ENCODE measurements at places on chromosomes 6 and 20. TPM values are rescaled to one million over a fixed set of nuclear protein-coding genes. Genes with fewer than 3 reads are reported as not detected.
A peak's percentile ranks its signal among the peaks of the same experiment; 100 is the strongest.

GRCh38 chr6:75563032-75563431, 38.6 kb upstream of the SENP6 start:
- no peaks in the 10 kb centered on the region for H3K4me1 ChIP-seq
- DNase-seq = no peak
- H3K4me3 ChIP-seq = no peak overlapping the region
- H3K27ac ChIP-seq = no peak overlapping the region
- H3K27me3 ChIP-seq = no peaks in the 10 kb centered on the region

Gene CDH26
- 0.44 TPM for total RNA-seq

DNA sequence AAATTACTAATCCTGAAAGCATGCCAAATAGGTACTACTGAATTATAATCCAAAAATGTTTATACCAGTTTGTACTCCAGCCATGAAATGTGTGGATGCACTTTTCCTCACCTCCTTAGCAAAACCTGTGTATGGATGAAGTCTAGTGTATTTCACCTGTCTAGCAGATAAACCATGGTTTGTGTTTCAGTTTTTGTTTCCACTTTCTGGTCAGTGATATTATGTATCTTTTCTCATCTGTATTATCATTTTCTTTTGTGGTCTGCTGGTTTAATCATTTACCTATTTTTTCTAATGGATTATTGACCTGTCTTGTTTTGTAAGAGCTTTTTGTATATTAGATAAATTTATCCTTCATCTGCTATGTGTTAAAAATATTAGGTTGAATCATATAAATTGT, 41.0 kb upstream of the TMEM217 start:
- H3K27me3 ChIP-seq = no peaks in the 10 kb centered on the region
- H3K4me1 ChIP-seq = no peaks in the 10 kb centered on the region
- no peak for DNase-seq
- H3K4me3 ChIP-seq = no peak overlapping the region
- no peak overlapping the region for H3K27ac ChIP-seq

Gene ROS1
- total RNA-seq = not detected

Gene RIMS1
- 2.0 TPM for total RNA-seq

DNA sequence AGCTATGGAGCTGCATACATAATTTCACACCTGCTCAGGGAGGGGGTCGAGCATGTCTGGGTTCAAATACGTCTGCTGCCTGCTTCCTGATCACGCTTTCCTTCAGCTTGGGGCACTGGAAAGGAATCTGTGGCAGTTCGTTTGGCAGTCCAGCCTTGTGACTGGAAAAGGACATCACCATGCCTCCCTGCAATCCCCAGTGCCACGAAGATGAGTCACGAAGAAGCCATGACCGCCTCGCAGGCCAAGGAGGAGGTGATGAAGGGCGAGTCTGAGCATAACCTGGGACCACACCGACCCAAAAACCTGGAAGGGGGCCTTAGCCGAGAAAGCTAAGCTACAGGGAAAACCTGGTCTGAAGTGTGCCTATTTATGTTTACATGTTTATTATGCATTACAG, 13.1 kb downstream of the JAG1 start:
- no peaks in the 10 kb centered on the region for H3K27me3 ChIP-seq
- no peak for DNase-seq
- peak overlapping the region; percentile 37 for H3K4me3 ChIP-seq

Gene TUBB1
- 0.22 TPM for total RNA-seq

DNA sequence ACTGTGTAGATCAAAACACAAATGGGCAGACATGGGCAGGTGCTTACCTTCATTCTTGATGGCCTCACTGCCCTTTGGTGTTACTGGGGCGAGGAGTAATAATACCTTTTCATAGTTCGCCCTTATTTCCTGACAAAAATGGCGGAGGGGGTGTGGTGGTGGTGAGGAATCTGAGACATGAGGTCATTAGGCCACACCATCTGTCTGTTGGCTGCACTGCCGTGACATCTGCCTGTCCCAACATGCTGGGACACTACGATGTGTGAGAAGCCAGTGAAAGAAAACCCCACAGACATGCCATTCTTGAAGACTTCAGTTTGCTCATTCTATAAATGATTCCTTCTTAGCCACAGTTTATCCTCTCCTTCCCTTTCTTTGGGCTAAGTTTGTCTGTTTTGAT, 13.4 kb upstream of the MAPRE1 start:
- H3K27ac ChIP-seq = no peak overlapping the region
- no peaks in the 10 kb centered on the region for H3K36me3 ChIP-seq
- DNase-seq = no peak
- H3K4me1 ChIP-seq = no peaks in the 10 kb centered on the region
- H3K4me3 ChIP-seq = no peak overlapping the region
- no peaks in the 10 kb centered on the region for H3K27me3 ChIP-seq

DNA sequence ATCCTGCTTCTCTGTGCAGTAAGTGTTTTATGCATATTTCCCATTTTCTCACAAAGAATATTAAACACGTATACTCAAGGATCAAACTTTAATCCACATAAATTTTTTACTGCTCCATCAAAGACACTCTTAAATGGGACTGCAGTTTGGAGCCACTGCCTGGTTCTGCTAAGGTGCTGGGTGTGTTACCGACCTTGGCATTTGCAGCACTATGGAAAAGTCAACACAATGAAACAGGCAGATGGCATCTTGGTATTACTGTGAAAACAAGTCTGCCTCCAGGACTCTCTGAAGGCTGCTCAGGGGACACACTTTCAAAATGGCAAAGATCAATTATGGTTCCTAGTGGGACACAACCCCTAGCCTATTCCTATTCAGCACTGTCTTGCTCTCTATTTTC, 17.3 kb upstream of the HLA-G start:
- DNase-seq = no peak
- H3K36me3 ChIP-seq = no peaks in the 10 kb centered on the region
- no peak overlapping the region for H3K27ac ChIP-seq
- no peaks in the 10 kb centered on the region for H3K27me3 ChIP-seq
- H3K4me1 ChIP-seq = no peaks in the 10 kb centered on the region
- H3K4me3 ChIP-seq = no peak overlapping the region

DNA sequence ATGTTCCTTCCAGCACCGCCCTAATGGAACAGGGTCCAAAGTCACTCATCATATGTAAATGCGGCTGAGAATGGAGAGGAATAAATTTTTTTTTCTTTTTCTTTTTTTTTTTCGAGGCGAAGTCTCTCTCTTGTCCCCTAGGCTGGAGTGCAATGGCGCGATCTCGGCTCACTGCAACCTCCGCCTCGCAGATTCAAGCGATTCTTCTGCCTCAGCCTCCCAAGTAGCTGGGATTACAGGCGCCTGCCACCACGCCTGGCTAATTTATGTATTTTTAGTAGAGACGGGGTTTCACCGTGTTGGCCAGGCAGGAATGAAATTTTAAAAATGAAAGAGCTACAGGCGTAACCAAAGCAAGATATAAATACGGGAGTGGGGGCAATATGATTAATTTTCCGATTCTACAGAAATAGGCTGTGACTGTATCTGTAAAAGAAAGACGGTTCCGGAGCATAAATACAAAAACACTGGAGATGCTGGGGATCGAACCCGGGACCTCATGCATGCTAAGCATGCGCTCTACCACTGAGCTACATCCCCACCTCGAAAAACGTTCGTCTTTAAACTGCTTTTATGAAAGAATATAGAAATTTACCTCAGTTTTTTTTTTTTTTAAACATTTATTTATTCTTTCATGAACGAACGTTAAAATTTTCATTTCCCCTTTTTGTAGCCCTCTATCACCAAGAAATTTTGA, 132.2 kb downstream of the GPX5 start:
- H3K4me1 ChIP-seq = no peaks in the 10 kb centered on the region
- H3K4me3 ChIP-seq = peak overlapping the region; percentile 51
- no peaks in the 10 kb centered on the region for H3K36me3 ChIP-seq
- H3K27me3 ChIP-seq = peaks cover 6% of the 10 kb centered on the region
- H3K27ac ChIP-seq = no peak overlapping the region
- peak; percentile 50 for DNase-seq

- H3K27ac ChIP-seq = no peak overlapping the region
- no peak for DNase-seq
- no peak overlapping the region for H3K4me3 ChIP-seq
- H3K36me3 ChIP-seq = no peaks in the 10 kb centered on the region
Measured at GRCh38 chr6:145331066-145331465, 404.3 kb downstream of the EPM2A start.

DNA sequence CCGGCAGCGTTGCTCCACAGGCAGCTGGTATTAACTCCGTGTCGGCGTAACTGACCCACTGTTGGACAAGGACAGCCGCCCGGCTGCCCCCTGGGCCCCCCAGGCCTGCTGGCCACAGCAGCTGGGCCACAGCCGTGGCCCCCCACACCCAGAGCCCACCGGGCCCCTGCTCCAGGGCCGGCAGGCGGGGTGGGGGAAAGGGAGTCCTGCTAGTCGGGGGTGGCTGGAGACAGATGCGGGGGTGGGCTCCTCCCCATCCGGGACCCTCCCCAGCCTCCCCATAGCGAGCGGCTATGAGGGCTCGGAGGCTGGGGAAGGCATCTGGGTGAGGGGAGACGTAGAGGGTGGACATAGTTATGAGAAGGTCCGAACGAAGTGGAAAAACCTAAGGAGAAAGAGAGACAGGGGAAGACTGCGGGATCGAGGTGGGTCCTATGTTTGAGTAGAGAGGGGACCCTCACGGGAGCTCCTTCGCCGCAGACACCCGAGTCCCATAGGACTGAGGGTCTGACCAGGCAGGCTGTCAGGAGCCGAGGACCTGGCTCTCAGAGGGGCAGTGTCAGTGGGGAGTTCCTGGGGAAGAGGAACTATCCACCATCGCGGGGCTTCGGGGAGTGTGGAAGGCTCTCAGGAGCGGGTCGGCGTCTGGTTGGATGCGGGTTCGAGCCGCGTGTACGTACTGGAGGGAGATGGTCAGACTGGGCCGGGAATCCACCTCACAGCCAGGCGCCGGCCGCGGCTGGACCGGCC, 511 bp downstream of the VARS1 start:
- peak overlapping the region; percentile 81 for H3K4me3 ChIP-seq
- H3K4me1 ChIP-seq = peaks cover 24% of the 10 kb centered on the region
- peak overlapping the region; percentile 94 for H3K27ac ChIP-seq
- DNase-seq = no peak

GRCh38 chr6:40807484-40807883, 220.3 kb upstream of the LRFN2 start:
- H3K4me3 ChIP-seq = no peak overlapping the region
- peak overlapping the region; percentile 60 for H3K27ac ChIP-seq
- no peaks in the 10 kb centered on the region for H3K27me3 ChIP-seq
- peaks cover 28% of the 10 kb centered on the region for H3K4me1 ChIP-seq
- H3K36me3 ChIP-seq = no peaks in the 10 kb centered on the region

DNA sequence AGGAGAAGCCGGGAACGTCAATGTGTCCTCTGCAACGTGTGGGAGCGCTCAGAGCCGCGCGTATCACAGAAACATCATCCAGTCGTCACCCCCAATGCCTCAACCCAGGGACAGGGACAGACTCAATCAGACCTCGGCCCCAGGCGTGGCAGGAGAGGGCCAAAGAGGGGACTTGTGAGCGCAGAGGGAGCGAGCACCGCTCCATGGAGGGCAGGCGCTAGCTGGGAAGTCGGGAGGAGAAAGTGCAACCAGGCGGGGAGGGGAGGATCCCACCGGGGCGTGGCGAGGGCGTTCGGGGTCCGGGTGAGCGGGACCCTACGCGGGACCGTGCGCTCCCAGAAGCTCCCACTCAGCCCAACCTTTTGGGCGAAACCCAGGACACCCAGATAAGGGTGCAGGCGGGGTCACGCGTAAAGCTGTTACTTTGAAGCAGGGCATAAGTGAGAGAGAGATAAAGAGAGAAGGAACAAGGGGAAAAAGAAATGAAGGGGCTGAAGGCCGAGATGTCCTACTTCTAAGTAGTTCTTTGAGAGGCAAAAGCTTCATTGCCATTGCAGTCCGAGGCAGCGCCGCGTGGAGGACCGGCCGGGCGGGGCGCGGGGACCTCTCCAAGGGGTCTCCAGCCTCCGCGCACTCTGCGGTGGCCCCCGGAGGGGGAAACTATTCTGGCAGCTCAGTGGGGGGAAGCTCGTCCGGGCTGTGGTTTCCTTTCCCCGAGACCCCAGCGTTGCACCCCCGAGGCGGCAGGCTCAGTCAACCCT, 862 bp upstream of the SOBP start:
- H3K4me3 ChIP-seq = peak overlapping the region; percentile 77
- peaks cover 11% of the 10 kb centered on the region for H3K4me1 ChIP-seq
- H3K27me3 ChIP-seq = no peaks in the 10 kb centered on the region
- DNase-seq = peak; percentile 46
- no peaks in the 10 kb centered on the region for H3K36me3 ChIP-seq
- peak overlapping the region; percentile 82 for H3K27ac ChIP-seq

- no peaks in the 10 kb centered on the region for H3K27me3 ChIP-seq
- no peak overlapping the region for H3K4me3 ChIP-seq
- no peak overlapping the region for H3K27ac ChIP-seq
- DNase-seq = no peak
- no peaks in the 10 kb centered on the region for H3K36me3 ChIP-seq
Measured at GRCh38 chr20:25372584-25373336, 17.9 kb downstream of the ABHD12 start.

DNA sequence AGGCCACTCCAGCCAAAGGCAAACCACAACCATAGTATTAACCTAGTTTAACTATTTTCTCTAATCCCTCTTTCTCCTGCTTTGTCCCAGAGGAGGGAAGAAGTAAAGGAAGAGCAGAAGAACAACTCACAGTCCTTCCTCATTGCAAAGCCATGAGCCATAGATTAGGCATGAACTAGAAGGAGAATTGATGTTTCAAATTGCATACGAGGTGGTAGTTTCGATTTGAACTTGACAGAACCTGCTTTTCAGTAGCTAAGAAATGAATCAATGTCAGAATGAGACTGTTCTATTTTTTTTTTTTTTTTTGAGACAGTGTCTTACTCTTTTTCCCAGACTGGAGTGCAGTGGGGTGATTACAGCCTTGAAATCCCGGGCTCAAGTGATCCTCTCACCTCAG, 48.3 kb downstream of the PROKR2 start:
- H3K27ac ChIP-seq = no peak overlapping the region
- H3K4me1 ChIP-seq = no peaks in the 10 kb centered on the region
- DNase-seq = no peak
- H3K36me3 ChIP-seq = no peaks in the 10 kb centered on the region
- no peak overlapping the region for H3K4me3 ChIP-seq

Gene LRRN4
- not detected for total RNA-seq

Gene SOBP
- total RNA-seq = 14.8 TPM

Gene WFDC10B
- not detected for total RNA-seq

Gene RNF114
- total RNA-seq = 72.1 TPM

GRCh38 chr6:150894935-150895552, 29.5 kb downstream of the MTHFD1L start:
- H3K36me3 ChIP-seq = no peaks in the 10 kb centered on the region
- H3K27ac ChIP-seq = no peak overlapping the region
- H3K4me3 ChIP-seq = no peak overlapping the region
- DNase-seq = no peak
- no peaks in the 10 kb centered on the region for H3K27me3 ChIP-seq

GRCh38 chr6:41720262-41720620, 15.2 kb downstream of the TFEB start:
- peak; percentile 7 for DNase-seq
- H3K27ac ChIP-seq = peak overlapping the region; percentile 79
- H3K36me3 ChIP-seq = no peaks in the 10 kb centered on the region
- H3K27me3 ChIP-seq = no peaks in the 10 kb centered on the region
- peak overlapping the region; percentile 8 for H3K4me3 ChIP-seq

GRCh38 chr20:47150403-47151152, 205.9 kb downstream of the ZMYND8 start:
- peak; percentile 61 for DNase-seq
- no peaks in the 10 kb centered on the region for H3K27me3 ChIP-seq
- H3K36me3 ChIP-seq = no peaks in the 10 kb centered on the region
- no peaks in the 10 kb centered on the region for H3K4me1 ChIP-seq

All from psoas muscle (tissue), 8 donors.